CD4-positive, alpha-beta T cell (primary cell): ENCODE measurements at places on chromosomes 7 and 10.

- DNase-seq = no peak
Measured at GRCh38 chr7:138854115-138854645, 56.2 kb upstream of the ATP6V0A4 start.

DNA sequence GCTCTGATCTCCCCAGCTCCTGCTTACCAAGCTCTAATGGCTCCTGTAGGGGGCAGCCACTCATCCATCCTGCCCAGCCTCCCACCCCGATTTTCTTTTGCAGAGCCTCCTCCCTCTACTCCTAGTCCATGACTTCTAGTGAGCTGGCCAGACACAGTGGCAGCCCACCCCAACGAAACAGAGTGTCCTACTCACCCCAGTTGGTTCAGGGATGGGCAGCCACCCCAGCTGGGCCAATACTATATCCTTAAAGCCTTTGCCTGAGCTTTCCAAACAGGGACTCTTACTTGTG, 77.1 kb downstream of the GRID1 start:
- no peak for DNase-seq

- DNase-seq = no peak
Measured at GRCh38 chr10:70343312-70343711, 39.1 kb downstream of the LRRC20 start.

DNA sequence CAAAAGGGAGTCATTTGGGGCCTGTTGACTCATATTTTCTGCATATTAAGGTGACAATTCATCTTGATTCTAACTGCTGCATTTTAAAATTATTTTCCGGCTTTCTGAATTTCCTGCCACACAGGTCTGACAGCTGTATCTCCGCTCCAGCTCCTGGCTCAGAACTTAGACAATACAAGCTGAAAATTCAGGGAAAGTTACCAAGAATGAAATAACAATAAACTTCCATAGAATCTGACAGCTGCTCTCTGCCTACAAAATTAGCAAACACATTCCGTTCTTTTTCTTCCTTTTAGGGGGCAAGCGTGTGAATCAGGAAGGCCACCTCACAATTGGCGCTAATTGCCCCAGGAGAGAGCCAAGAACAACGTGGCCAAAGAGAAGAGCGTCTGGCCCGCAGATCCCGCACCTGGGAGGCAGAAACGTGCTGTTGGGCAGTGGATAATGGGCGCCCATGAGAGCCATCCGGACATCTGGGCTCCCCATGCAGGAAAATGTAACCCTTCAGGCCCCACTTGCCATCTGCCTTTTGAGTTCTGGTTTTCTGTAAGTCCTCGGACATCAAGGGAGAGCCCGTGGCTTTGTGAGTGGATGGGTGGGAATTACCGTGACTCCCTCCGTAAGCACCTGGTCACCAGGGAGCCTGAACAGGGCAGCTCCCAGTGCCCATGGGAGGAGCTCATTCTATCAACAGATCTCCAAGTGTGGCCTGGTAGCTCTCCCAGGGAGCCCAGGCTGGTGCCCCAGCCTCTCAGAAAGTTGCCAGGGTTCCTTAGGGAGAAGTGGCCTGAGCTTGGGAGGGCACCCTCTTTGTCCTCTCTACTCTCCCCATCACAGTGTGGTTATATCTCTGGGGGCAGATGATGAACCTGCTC, 5.0 kb downstream of the CLRN3 start:
- DNase-seq = no peak

- no peak for DNase-seq
Measured at GRCh38 chr7:55214707-55215106, 150.4 kb upstream of the LANCL2 start.

DNA sequence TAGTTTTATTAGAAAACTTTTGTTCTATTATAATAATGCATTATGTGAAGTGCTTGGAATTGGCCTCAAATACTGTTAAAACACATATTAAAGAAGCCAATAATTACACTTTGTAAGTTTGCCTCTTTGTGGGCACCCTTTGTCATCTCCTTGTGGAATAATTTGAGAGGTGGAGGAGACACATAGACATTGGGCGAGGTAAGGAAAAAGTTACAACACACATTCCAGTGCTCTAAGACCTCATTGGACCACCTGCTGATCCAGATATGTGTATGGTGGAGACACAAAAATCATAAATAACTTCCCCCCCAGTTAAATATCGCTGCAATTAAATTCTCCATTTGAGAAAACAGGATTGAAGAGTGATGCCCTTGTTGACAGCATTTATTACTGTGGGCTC, 511.8 kb downstream of the GFRA1 start:
- no peak for DNase-seq

- DNase-seq = no peak
Measured at GRCh38 chr7:30270921-30271320, 13.5 kb upstream of the ZNRF2 start.

DNA sequence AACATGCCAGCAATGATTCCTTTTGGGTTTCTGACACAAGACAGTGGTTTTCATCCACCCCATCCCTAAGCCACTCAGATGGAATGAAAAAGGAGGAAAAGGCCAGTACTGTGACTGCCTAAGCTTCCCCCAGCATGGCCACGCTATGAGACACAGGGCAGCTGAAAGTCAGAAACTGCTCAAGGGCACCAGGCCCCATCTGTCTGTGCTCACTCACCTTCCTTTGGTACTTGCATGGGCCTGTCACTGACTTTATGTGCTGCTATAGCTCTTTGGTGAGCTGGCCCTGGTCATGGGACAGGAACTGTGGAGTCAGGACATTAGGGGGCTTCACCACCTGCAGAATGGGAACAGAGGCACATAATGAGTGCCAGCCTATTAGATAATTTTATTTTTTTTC, 21.2 kb upstream of the ACSM6 start:
- DNase-seq = no peak

DNA sequence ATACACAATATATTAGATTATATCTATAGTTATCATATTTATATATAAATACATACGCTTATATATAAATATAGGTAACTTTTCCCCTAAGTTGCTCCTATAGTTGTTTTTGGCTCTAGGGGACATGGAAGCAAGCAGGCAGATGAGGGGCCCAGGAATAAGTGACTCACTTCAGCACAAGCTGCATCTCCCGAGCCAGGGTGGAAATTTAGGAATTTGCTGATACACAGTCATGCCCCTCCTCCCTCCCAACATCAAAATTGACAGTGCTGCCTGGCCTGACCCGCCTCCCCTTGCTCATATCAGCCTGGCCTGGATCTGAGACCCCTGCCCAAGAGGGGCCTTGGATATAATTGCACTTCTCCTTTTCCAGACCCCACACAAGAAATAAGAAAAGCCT, 33.8 kb downstream of the MKI67 start:
- no peak for DNase-seq

DNA sequence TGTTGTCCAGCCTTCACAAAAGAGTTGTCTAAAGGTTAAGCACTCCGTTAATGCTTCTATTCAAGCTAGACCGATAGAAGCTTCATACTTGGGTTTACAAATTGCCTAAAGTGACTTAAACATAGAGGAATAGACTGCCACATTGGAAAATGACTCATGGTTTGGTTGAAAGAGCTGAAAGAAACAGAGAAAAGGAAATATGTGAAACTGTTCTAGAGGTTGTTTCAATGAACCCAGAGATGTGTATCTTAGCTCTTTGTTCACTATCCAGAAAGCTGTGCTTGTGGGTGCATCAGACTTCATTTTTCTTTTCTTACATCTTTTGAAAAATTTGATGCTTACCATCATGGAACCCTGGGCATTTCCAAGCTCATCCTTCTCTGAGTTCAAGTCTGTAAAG, 736.2 kb downstream of the INHBA start:
- no peak for DNase-seq

GRCh38 chr7:118478931-118479330, 254.4 kb downstream of the ANKRD7 start:
- no peak for DNase-seq

DNA sequence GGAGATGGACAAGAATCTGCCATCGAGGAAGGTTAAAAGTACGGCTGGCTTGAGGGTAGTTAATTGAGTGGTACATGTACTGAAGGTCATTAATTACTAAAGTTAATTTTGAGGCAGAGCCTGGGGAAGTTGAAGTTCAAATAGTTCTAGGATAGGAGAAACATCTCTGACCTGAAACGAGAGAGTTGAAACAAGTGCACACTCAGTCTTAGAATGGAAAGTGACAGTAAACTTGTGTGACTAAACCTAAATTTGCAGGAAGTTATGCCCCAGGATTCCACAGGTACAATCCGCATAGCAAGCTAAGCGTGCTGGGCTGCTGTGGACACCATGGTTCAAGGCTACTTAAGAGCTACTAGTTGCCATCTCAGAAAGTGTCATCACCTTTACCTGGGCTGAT, 209.9 kb downstream of the CHCHD3 start:
- no peak for DNase-seq
